ENCODE measurements at places on chromosomes 7 and 10. TPM values are rescaled to one million over a fixed set of nuclear protein-coding genes. Genes with fewer than 3 reads are reported as not detected.

GRCh38 chr10:3473271-3473670, 300.7 kb upstream of the PITRM1 start:
- peak; percentile 62 for DNase-seq

- DNase-seq = no peak
Observed at GRCh38 chr7:35251606-35252310, 2.1 kb downstream of the TBX20 start.

Gene PRPS1L1
- total RNA-seq = not detected

- no peak for DNase-seq
Observed at GRCh38 chr10:80542053-80542452, 4.4 kb downstream of the SH2D4B start.

Gene CPA1
- total RNA-seq = not detected

Gene CYP3A7
- total RNA-seq = not detected

Gene CYREN
- total RNA-seq = 70.3 TPM

DNA sequence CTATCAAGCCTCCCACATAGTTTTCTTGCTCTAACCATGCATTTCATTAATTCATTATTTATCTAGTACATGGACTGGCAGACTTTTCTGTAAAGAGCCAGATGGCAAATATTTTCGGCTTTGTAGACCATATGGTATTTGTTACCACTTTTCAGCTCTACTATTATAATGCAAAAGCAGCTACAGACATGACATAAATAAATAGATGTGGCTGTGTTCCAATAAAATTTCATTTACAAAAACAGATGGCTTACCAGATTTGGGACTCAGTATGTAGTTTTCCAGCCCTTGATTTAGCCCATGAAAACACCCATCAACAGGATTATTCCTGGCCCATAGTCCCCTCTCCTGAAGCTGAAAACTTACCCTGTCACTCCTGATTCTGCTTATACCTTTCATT, 32.1 kb downstream of the PLCE1 start:
- no peak for DNase-seq

- no peak for DNase-seq
Observed at GRCh38 chr10:44851413-44851812, 59.7 kb upstream of the TMEM72 start.

- DNase-seq = no peak
Observed at GRCh38 chr10:75528392-75528791, 97.0 kb downstream of the LRMDA start.

GRCh38 chr10:88999625-89000024, 9.0 kb downstream of the FAS start:
- no peak for DNase-seq

DNA sequence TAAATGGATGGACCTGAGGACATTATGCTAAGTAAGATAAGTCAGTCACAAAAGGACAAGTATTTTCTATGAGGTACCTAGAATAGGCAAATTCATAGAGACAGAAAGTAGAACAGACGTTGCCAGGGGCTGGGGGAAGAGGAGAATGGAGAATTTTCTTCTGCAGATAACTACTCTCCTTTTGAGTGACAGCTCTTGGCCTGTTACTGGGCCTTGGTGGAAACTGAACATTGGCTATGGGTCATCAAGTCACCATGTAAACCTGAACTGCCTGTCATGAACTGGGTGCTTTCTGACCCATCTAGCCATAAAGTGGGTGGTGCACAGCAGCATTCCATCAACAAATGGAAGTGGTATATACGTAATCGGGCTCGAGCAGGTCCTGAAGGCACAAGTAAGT, 29.3 kb upstream of the NFE2L3 start:
- no peak for DNase-seq

Measured in HT-29 (cell line).